ENCODE measurements at places on chromosomes 1 and 21. TPM values are rescaled to one million over a fixed set of nuclear protein-coding genes. Genes with fewer than 3 reads are reported as not detected.

DNA sequence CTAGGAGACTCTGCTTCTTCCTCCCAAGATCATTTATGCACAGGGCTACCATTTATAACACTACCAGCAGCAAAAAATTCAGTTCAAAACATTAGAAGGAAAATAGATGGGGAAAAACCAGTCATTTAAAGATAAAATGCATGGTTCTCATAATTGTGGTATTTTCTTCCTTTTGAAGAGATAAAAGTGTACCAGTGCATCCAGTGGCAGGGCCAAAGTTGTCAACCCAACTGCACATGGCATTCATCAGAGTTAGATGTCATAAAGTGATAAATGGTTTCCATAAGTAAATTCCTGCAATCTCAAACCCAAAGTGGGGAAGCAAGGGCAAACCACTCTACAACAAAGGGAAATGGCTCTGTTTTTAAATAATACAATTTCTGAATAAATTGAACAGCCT is 119.1 kb upstream of the DMRTA2 start:
- no peaks in the 10 kb centered on the region for H3K4me1 ChIP-seq
- H3K36me3 ChIP-seq: peaks cover 10% of the 10 kb centered on the region
- DNase-seq: no peak
- H3K4me3 ChIP-seq: no peak overlapping the region
- H3K27me3 ChIP-seq: no peaks in the 10 kb centered on the region

- no peaks in the 10 kb centered on the region for H3K36me3 ChIP-seq
- H3K4me1 ChIP-seq: no peaks in the 10 kb centered on the region
- peaks cover 4% of the 10 kb centered on the region for H3K27me3 ChIP-seq
- H3K4me3 ChIP-seq: no peak overlapping the region
- DNase-seq: no peak
These were observed 13.3 kb upstream of the CAPN8 start for GRCh38 chr1:223678841-223679240.

Gene SEC22B
- 49.9 TPM for total RNA-seq

Gene SFN
- 0.47 TPM for total RNA-seq

Gene WNT3A
- not detected for total RNA-seq
